ENCODE measurements at places on chromosomes 6 and 20. TPM values are rescaled to one million over a fixed set of nuclear protein-coding genes. Genes with fewer than 3 reads are reported as not detected.

IFT52 gene
- total RNA-seq = 19.5 TPM

DNAH8 gene
- not detected for total RNA-seq

PCIF1 gene
- 16.1 TPM for total RNA-seq

NKX2-2 gene
- total RNA-seq = not detected

GABRR2 gene
- not detected for total RNA-seq

PAK5 gene
- not detected for total RNA-seq

CDH4 gene
- total RNA-seq = 3.6 TPM

GRM1 gene
- total RNA-seq = not detected

PLCG1 gene
- total RNA-seq = 70.7 TPM

MUCL3 gene
- total RNA-seq = not detected

GPR63 gene
- under 0.01 TPM for total RNA-seq

CDK5RAP1 gene
- total RNA-seq = 19.3 TPM

LINC00237 gene
- not detected for total RNA-seq

PLEKHG1 gene
- total RNA-seq = 57.0 TPM

PLA2G7 gene
- total RNA-seq = not detected

SLC26A8 gene
- total RNA-seq = not detected

TBXT gene
- total RNA-seq = not detected

NRSN1 gene
- total RNA-seq = not detected

GGT7 gene
- total RNA-seq = 0.53 TPM

PBX2 gene
- 25.1 TPM for total RNA-seq

SLC22A23 gene
- total RNA-seq = 6.9 TPM

ANGPT4 gene
- not detected for total RNA-seq

GINS1 gene
- total RNA-seq = 23.1 TPM

MLIP gene
- 6.1 TPM for total RNA-seq

GJA10 gene
- not detected for total RNA-seq

ZKSCAN3 gene
- 2.6 TPM for total RNA-seq

ITPR3 gene
- 94.1 TPM for total RNA-seq
